ENCODE measurements at places on chromosomes 13 and 19. TPM values are rescaled to one million over a fixed set of nuclear protein-coding genes. Genes with fewer than 3 reads are reported as not detected.

The FPR3 gene
- total RNA-seq, result 11.0 TPM

The RNF225 gene
- total RNA-seq, result not detected

The PRODH2 gene
- total RNA-seq, result not detected

The TICAM1 gene
- 8.0 TPM for total RNA-seq

The LILRB4 gene
- 5.7 TPM for total RNA-seq

The CYP4F2 gene
- total RNA-seq, result not detected

The CABP5 gene
- not detected for total RNA-seq

The F2RL3 gene
- total RNA-seq, result 2.3 TPM

The URAD gene
- total RNA-seq, result not detected

GRCh38 chr13:81714513-81714912, 1373.6 kb upstream of the SPRY2 start:
- no peak for DNase-seq

DNA sequence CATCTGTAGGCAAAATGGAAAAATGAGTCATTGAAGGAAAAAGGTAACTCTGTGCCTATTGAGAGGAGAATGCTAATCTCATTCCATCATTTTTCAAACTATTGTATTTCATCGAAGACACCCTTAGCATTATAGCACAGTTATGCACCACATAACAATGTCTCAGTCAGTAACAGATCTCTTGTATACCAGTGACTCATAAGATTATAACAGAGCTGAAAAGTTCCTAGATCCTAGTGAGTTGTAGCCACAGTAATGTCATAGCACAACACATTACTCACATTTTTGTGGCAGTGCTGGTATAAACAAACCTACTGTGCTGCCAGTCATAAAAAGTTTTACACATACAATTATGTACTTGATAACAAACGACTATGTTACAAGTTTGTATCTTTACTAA, 1077.6 kb downstream of the DIAPH3 start:
- DNase-seq, result no peak

DNA sequence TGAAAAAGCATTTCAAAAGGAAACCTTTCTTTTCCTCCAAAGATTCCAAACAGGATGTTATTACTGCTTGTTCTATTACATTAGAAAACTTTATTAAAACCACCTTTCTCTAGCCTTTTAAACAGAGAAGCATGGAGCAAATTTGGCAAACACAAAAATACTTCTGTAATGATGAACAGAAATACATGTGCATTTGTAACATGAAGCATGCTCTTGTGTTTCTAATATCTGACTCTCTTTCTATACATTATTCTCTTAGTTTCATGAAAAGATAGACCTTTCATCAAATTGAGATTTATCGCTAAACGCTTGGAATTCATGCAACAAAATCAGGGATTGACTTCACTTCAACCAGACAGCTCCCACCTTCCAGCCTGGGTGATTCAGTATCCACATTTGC, 152.8 kb upstream of the IRS2 start:
- DNase-seq, result no peak

- no peak for DNase-seq
Measured at GRCh38 chr19:8473648-8474476, 28.6 kb downstream of the PRAM1 start.

DNA sequence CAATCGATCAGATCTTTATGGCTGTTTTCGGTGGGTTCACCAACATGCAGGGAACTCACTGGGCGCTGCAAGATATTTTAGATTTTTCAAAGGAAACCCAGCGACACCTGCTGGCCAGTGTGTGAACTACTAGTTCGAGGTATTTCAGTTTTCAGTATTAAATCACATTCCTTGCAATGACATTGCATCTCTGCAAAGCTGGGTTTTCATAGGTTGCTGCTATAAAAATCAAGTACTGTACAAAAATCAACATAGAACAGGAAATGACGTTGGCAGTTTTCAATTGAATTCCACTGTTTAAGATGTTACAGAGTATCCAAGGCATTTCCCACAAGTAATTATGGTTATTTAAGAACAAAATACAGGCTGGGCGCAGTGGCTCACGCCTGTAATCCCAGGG, 17.6 kb downstream of the LIG1 start:
- DNase-seq, result peak; percentile 47

- no peak for DNase-seq
Measured at GRCh38 chr13:96684469-96684868, 309.8 kb downstream of the OXGR1 start.

DNA sequence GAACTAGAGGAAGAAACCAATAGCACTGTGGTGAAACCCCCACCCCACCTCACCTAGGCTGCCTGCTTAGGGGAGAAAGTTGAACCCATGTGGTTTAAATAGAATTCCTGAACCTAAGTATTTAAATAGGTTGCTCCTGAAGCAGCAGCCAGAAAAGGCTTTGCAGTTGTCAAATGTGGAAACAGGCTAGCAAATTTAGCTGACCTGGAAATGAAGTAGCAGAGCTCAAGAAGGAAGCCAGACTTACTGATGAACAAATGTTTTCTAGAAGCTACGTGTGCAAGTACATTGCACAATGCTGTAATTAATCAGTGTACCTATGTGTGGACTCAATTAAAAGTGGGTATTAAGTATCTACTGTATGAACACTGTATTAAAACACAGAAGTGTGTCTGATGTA, 61.3 kb downstream of the SCEL start:
- no peak for DNase-seq

DNA sequence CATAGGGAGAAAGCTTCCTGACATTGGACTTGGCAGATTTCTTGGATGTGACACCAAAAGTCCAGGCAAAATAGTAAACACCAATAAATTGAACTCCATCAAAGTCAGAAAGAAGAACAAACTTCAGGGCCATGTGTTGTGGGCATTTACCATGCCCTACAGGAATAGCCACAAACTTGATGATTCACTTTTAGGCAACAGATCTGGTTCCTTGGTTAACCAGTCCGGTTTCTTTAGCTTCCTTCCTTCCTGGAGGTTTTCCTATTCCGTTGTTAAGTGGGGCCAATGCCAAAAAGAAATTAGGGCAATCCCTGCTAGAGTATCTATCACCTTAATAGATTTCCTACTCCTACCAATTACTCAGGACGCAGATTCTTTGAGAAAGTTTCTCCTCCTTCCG, 25.2 kb downstream of the IGFL1 start:
- DNase-seq, result no peak

- DNase-seq, result no peak
Measured at GRCh38 chr13:108283110-108283509, 13.6 kb downstream of the TNFSF13B start.

DNA sequence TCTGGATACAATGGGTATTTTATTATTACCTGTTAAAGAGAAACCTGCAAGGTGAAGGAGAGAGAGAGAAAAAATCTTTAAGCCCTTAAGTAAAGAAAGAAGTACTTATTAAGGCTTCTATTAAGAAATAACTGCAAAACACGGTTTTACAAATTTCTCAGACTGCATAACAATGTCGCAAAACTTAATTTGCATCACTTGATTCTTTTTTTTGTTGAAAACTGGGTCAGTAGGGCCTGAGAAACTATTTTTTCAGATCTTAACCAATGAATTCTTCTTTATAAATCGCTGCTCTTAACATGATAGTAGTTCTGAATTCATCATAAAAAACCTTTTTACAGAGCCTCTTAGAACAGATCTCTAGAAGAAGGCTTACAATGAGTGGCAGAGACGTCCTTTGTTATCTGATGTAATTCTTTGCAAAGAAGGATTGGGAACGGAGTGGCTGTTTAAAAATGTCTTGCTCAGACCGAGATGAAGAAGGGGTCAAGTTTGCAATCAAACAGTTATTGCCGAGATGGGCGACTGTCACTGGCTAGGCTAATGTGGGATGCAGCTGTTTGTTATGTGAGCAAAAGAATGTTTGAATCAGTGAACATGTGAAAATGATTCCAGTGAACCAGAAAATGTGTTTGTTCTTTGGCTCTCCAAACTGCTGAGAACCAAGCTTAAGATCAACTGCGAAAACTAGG, 76.3 kb downstream of the ZNF536 start:
- DNase-seq, result no peak

- DNase-seq, result peak; percentile 30
Measured at GRCh38 chr19:34172661-34173192, 423 bp downstream of the LSM14A start.

GRCh38 chr19:16078759-16079707, 2.7 kb downstream of the TPM4 start:
- peak; percentile 76 for DNase-seq

- DNase-seq, result no peak
Measured at GRCh38 chr19:56355517-56355916, 37.8 kb downstream of the ZNF582 start.

GRCh38 chr13:21672287-21672680, 1.4 kb downstream of the FGF9 start:
- no peak for DNase-seq

- peak; percentile 89 for DNase-seq
Measured at GRCh38 chr19:48332662-48333466, 7.5 kb downstream of the EMP3 start.

DNA sequence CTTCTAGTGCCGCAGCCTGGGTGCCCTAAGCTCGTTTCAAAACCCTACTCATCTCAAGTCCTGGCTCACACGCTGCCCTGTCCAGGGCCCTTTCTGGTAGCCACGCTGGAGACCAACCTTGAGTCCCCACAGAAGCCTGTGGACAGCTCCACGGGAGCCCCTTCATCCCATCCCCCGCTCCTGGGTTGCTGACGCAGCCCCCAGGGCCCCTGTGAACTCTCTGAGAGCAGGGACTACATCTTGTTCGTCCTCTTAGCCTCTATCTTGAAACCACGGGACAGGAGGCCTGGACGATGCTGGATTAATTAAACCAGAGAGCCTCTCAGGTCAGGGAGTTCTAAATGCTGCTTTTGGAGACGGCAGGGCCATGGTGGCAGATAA, 7.4 kb downstream of the MLLT1 start:
- no peak for DNase-seq

- DNase-seq, result peak; percentile 96
Measured at GRCh38 chr19:1131718-1132551, 28.1 kb downstream of the GPX4 start.

DNA sequence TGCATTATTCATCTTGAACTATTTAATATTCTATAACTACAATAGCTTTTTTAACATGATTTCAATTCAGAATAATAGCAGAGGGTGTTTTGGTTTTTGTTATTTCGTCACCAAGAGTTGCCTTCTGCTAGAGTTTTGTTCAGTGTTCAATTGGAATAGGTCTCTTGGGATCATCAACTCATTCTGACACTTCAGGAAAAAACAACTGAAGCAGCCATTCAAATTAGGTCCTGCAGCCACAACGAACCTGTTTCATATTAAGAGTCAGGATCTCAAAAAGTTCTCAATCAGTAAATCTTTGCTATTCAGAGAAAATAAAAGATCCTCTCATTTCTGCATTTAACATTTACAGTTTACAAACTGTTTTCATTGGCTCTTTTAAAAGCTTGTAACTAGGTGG, 2.4 kb upstream of the CHAMP1 start:
- no peak for DNase-seq

DNA sequence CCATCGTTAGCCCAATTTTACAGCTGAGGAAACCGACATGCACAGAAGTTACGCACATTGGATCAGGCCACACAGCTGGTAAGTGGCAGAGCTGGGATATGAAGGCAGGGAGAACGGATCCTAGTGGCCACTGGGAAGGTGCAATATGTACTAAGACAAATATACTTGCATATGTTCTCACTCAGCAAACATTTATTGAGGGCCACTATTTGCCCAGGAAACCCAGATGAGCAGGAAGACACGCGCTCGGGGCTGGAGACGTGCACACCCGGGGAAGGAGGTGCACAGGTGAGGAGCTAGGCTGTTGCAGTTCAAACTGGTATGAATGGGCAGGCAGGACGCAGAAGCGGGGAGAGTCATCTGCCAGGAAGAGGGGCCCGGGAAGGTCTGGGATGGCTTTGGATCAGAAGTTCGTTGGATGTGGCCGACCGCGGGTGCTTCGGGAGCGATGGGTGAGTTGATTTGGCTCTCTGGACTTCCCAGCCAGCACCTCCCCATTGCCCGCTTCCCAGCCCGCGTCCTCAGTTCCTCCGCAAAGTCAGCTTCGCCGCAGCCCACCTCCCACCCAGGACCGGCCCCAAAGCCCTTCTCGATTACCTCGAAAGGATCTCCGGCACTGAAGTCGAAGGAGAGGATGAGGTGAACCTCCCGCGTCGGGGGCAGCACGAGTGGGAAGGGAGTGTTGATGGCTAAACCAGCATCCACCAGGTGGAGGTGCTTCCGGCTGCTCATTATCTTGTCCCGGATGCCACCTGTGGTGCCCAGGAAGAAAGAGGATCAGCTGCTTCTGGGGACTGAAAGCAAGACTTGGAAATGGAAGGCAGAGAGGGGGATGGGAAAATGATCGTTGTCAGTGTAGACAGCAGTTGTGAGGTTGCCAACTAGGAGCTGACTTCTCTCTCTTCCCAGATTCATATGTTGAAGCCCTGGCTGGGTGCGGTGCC, 17.8 kb upstream of the CABP5 start:
- DNase-seq, result no peak

DNA sequence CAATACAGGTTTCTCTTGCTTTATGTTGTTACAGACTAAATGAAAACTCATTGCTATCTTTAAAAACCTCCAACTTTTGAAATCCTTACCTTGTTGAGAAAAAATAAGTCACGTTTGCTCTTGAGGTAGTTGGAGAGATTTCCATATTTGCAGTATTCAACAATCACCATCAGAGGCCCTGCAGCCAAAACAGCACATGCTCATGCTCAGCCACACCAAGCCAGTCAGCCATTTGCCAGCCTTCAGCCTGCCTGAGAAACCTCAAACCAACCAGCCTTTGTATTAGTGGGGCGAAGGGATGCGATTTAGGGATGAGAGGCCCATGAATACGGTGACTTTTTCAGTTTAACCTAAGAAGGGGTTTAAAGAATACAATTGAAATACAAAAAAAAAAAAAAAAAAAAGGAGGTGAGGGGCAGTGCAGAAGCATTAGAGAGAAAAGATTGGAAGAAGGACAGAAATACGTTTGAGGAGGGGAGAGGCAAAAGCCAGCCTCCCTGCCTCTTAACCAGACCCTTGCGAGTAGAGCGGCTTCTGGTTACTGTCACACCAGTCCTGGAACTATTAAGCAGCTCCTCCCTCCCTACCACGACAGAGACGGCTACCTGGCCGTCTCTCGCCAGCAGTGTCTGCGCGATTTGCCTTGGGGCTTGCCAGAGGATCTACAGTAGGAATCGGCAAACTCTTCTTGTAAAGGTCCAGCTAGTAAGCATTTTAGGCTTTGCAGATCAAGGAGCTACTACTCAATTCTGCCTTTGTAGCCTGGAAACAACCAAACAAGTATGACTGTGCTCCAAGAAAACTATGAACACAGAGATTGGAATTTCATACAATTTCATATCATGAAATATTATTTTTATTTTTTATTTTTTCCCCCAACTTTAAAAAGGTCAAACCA, 167.3 kb downstream of the FLT1 start:
- DNase-seq, result no peak

DNA sequence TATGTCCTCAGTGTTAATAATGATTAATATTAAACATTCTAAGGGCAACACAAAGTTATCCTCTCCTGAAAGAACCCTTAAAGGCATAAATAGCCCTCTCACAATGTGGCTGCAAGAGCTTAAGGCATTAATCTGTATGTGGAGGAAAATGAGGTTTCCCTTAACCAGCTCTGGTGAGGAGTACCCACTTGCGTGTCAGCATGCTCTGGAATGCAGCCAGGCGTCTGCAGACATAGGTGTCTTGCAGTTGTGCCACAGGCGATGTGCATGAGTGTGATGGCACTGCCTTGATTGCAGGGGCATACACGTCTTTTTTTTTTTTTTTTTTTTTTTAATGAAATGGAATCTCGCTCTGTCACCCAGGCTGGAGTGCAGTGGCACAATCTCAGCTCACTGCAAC, 91.9 kb downstream of the RAB20 start:
- no peak for DNase-seq

- DNase-seq, result no peak
Measured at GRCh38 chr13:37617173-37617572, 18.6 kb upstream of the POSTN start.

Measured in left cardiac atrium (tissue), 4 donors.